T-helper 17 cell (primary cell): ENCODE measurements at places on chromosomes 13 and 19. TPM values are rescaled to one million over a fixed set of nuclear protein-coding genes. Genes with fewer than 3 reads are reported as not detected.

IGFL1 gene
- not detected for total RNA-seq

NCR1 gene
- total RNA-seq = not detected

FCAR gene
- total RNA-seq = 8.6 TPM

DNA sequence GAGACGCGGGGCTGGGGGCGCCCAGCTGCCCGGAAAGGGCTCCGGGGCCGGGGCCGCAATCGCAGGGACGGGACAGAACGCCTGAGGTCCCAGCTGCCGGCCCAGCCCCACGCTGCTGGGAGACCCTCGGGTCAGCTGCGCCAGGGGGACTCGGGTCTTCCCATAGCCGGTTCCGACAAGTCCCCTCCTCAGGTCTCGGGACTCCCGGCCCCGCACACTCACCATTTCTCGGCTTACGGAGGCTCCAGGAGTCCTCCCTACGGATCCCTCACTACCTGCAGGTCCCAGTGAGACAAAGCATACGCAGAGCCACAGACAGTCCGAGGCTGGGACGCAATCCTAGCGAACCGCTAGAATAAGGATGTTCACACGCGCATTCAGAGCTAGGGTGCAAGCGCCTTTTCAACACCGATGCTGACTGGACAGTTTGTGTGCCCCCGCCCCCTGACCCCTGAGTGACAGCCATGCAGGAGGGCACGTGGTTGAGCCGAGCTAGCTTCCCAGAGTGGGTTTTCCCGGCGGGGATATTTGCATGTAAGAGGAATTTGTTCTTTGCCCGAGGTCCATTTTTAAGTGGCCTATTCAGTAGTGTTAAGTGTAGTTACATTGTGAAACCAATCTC, 13.6 kb downstream of the ZNF490 start:
- no peak for DNase-seq

GRCh38 chr19:38227287-38228004, 3.4 kb upstream of the DPF1 start:
- no peak for DNase-seq

GRCh38 chr19:43643326-43643725, 3.7 kb upstream of the CADM4 start:
- no peak for DNase-seq

GRCh38 chr13:105902396-105902795, 633.1 kb downstream of the EFNB2 start:
- no peak for DNase-seq

- no peak for DNase-seq
Observed at GRCh38 chr19:34241513-34242337, 12.6 kb upstream of the GARRE1 start.

DNA sequence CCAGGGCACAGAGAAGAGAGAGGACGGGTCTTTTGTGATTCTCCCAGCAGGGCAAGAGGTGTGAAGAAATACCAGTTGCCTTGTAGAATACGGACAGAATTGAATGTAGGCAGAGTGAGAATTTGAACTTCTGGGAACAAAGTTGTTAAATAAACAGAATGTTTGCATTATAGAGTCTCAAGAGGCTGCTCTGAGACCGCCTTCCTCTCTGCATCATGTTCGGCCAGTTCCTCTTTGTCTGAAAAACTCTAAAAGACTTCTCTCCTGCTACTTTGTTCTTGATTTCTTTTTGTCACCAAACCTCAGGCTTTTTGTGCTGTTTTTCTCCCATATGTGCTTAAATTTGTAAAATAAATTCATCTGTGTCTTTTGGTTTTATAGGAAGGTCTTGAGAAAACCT, 256.4 kb downstream of the DLEU7 start:
- no peak for DNase-seq
